Transverse colon (tissue), 4 donors: ENCODE measurements at places on chromosomes 3 and 15. TPM values are rescaled to one million over a fixed set of nuclear protein-coding genes. Genes with fewer than 3 reads are reported as not detected.

The CLSTN2 gene
- 0.60 TPM for total RNA-seq

The MASP1 gene
- 4.5 TPM for total RNA-seq

The SLC22A14 gene
- total RNA-seq = not detected

The CCDC80 gene
- 55.3 TPM for total RNA-seq

The COL8A1 gene
- total RNA-seq = 2.6 TPM

The CELF6 gene
- 1.5 TPM for total RNA-seq

The ARGFX gene
- not detected for total RNA-seq

The PEX11A gene
- 113 TPM for total RNA-seq
